GM23338 (cell line): ENCODE measurements at places on chromosomes 5 and 9. TPM values are rescaled to one million over a fixed set of nuclear protein-coding genes. Genes with fewer than 3 reads are reported as not detected.
A peak's percentile ranks its signal among the peaks of the same experiment; 100 is the strongest.

The ARHGEF37 gene
- polyA plus RNA-seq = 0.78 and 0.79 TPM in 2 replicates

The GALNT12 gene
- 14.0 and 14.6 TPM in 2 replicates for polyA plus RNA-seq

The GDNF gene
- 0.13 and 0.21 TPM in 2 replicates for polyA plus RNA-seq

The LPAR1 gene
- polyA plus RNA-seq = 0.66 and 1.0 TPM in 2 replicates

The CORO2A gene
- polyA plus RNA-seq = 12.9 TPM in 2 replicates

DNA sequence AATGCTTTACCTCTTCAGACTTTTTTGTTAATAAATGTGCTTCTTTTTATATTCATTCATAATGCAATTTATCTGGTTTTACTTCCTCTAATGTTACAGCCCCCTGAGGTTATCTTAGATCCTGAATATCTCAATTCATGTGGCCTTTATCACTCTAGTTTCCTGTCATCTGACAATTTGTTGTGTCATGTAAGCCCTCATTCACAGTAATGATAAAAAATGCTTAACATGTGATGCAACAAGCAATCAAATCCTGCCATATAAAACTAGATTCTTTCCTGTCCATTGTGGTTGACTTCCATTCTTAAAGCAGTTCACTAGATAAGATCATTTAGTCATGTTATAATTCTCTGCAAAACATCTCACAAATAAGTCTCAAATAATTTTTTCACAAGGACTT, 991.2 kb upstream of the ACO1 start:
- H3K27ac ChIP-seq = no peak overlapping the region
- no peaks in the 10 kb centered on the region for H3K27me3 ChIP-seq

DNA sequence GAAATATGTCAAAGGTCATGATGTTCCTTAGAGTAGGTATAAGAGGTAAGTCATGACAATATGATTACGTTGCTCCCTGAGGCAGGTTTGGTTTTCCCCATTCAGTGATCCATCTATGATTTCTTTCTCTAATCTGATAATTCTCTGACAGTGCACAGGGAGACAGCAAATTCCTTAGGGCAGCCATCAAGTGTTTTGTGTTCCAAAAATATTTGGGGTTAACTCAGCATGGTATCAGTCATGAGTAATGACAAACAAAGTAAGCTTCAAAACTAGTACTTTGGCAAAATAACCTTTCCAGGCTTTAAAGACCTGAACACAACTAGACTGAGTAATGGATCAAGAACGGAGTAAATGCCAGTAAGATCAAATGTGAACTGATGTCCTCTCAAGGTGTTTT, 55.3 kb upstream of the SPATA31E1 start:
- no peak overlapping the region for H3K27ac ChIP-seq
- no peaks in the 10 kb centered on the region for H3K27me3 ChIP-seq
- H3K4me3 ChIP-seq = no peak overlapping the region
- no peaks in the 10 kb centered on the region for H3K36me3 ChIP-seq
- no peaks in the 10 kb centered on the region for H3K4me1 ChIP-seq
- DNase-seq = no peak

- no peaks in the 10 kb centered on the region for H3K4me1 ChIP-seq
- H3K4me3 ChIP-seq = no peak overlapping the region
- DNase-seq = no peak
- no peak overlapping the region for H3K27ac ChIP-seq
- no peaks in the 10 kb centered on the region for H3K36me3 ChIP-seq
Observed at GRCh38 chr5:10009802-10010201, 239.9 kb downstream of the ATPSCKMT start.

- peak; percentile 36 for DNase-seq
- no peak overlapping the region for H3K27ac ChIP-seq
- H3K4me3 ChIP-seq = no peak overlapping the region
Observed at GRCh38 chr9:71630377-71630995, 137.8 kb downstream of the CEMIP2 start.

GRCh38 chr5:130462516-130462915, 558.3 kb downstream of the CHSY3 start:
- H3K27me3 ChIP-seq = no peaks in the 10 kb centered on the region
- H3K4me1 ChIP-seq = no peaks in the 10 kb centered on the region
- H3K4me3 ChIP-seq = no peak overlapping the region
- H3K27ac ChIP-seq = no peak overlapping the region
- no peaks in the 10 kb centered on the region for H3K36me3 ChIP-seq
- DNase-seq = no peak

DNA sequence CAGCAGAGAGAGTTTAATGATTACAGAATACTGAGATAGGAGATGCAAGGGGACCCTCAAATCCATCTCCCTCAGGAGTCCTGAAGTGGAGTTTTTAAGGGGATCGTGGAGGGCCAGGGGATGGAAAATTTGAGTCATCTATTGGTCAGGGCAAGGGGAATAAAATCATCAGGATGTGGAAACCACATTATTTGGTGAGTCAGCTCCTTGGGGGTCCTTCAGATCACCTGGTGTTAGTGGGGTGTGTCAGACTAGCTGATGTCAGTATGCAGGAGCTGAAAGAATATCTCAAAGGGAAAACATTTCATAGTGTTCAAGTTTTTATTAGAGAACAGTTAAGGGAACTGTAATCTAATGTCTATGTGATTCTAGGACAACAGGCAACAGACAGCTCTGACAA, 183.0 kb upstream of the FTMT start:
- H3K4me3 ChIP-seq = no peak overlapping the region
- no peak for DNase-seq
- H3K4me1 ChIP-seq = no peaks in the 10 kb centered on the region
- H3K27me3 ChIP-seq = no peaks in the 10 kb centered on the region
- no peaks in the 10 kb centered on the region for H3K36me3 ChIP-seq

GRCh38 chr5:133108481-133108921, 56.7 kb downstream of the HSPA4 start:
- peaks cover 17% of the 10 kb centered on the region; the same call in 1 of the 2 replicates for H3K36me3 ChIP-seq
- no peaks in the 10 kb centered on the region for H3K4me1 ChIP-seq
- no peak for DNase-seq
- H3K27ac ChIP-seq = no peak overlapping the region
- H3K27me3 ChIP-seq = no peaks in the 10 kb centered on the region

DNA sequence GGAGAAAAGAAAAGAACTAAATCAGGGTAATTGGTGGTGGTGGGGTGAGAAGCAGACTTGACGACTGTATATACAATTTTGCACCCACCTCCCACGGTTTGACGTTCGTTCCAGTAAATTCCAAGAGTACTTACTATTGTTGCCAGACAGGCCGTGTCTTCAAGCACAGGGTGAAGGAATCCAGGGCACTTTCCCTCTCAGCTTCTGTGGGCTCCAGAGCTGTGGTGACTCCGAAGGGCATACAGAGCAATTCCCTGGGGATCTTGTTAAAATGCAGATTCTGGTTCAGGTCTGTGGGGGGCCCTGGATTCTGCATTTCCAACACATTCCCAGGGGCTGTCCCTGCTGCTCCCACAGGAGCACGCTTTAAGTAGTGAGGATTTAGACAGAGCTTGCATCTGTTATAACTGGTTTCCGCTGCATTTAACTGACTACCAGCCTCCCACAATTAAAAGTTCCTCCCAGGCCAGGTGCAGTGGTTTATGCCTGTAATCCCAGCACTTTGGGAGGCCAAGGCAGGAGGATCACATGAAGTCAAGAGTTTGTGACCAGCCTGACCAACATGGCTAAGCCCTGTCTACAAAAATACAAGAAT, 49.3 kb upstream of the FANCC start:
- no peak overlapping the region for H3K27ac ChIP-seq
- peak; percentile 52 for DNase-seq
- H3K4me3 ChIP-seq = no peak overlapping the region
- H3K27me3 ChIP-seq = no peaks in the 10 kb centered on the region

DNA sequence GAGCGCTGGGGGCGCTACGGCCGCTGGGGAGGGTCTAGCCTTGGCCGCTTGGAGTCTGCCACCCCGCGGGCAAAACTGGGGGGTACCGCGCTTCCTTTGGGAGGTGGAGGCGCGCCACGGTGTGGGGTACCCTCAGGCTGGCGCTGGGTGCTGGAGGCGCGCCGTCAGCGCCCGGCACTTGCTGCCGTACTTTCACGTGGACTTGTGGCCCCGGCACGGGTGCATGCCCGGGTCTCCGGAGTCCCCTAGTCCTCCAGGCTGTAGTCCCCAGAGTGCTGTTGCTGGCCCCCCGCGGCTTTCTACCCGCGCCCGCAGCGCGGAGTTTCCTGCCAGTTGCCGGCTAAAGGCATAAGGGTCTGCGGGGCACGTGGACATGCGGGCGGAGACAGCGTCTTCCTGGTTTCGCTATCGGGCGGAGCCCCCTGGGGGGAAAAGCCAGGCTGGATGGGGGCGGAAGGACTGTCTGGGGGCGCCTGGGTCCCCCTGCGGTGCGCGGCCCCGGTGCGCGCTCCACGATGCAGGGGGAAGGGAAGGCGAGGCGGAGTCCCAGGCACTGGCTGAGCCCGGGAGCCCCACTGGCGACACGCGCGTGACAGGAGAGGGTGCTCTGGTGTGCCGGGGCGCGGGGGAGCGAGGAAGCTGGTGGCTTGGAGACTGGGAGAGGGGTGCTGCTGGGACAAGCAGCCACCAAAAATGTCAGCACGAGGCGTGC, 666 bp downstream of the PPARGC1B start:
- no peak overlapping the region for H3K27ac ChIP-seq
- peaks cover 26% of the 10 kb centered on the region for H3K27me3 ChIP-seq
- H3K36me3 ChIP-seq = no peaks in the 10 kb centered on the region
- peak overlapping the region; percentile 95 for H3K4me3 ChIP-seq
- DNase-seq = peak; percentile 75

DNA sequence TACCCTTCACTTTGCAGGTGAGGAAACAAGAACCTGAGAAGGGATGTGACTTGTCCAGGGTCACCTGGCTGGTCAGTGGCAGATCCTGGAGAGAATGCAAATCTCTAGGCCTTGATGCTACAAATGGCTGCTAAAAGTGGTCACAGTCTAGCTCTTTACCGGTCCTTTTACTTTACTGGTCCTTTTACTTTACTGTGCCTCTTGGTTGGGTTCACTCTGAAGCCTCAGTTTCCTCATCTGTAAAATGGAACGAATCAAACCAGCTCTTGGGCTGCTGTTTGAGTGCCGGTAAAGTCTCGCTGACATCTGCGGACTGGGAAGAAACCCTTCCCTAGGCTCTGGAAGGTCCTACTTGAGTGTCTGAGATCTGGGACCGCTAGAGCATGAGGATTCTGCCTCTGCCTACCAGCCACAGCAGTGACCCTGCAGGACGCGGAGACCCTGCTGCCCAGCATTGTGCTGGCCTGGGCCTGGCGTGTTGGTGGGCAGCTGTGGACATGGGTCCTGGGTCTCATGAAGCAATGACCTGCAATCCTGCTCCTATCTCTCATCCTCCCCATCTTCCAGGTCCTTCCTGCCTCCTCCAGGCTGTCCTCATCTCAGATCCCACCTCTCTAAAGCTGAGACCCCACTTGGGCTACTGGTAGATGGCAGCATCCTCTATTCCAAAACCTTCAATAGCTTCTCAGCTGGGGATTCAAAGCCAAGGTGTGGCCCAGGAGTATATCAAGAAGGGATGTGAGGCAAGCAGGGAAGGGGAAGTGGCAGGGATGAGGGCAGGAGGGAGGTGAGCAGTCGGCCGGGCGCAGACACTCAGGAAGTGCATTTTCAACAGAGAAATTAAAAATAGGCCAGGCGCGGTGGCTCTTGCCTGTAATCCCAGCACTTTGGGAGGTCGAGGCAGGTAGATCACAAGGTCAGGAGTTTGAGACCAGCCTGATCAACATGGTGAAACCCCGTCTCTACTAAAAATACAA, 13.3 kb downstream of the CORO2A start:
- H3K27ac ChIP-seq = no peak overlapping the region
- H3K4me1 ChIP-seq = peaks cover 16% of the 10 kb centered on the region; the same call in 1 of the 2 replicates
- H3K36me3 ChIP-seq = no peaks in the 10 kb centered on the region; the same call in 1 of the 2 replicates
- no peak for DNase-seq

DNA sequence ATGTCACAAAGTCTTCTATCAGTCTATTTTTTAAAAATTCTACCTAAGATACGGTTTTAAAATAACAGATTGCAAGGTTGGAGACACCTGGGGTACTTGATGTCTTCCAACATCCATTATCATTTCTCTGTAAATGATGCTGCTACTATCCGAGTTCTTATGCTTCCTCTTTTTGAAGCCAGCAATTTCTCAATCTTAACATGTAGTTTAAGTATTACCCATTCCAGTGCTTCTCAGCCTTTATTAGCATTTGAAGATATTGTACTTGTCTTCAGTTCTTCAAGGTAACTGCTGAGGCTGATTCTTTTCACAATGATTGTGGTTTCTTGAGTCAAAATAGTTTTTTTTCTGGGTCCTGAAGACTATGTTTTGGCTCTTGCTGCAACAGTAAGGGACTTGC, 96.4 kb upstream of the SELENOP start:
- DNase-seq = no peak
- H3K27ac ChIP-seq = no peak overlapping the region
- no peaks in the 10 kb centered on the region for H3K4me1 ChIP-seq
- peak overlapping the region; percentile 52 for H3K4me3 ChIP-seq
- H3K36me3 ChIP-seq = no peaks in the 10 kb centered on the region
- H3K27me3 ChIP-seq = peaks cover 44% of the 10 kb centered on the region

- no peaks in the 10 kb centered on the region for H3K36me3 ChIP-seq
- no peak overlapping the region for H3K4me3 ChIP-seq
- no peak for DNase-seq
- H3K27ac ChIP-seq = no peak overlapping the region
- no peaks in the 10 kb centered on the region for H3K4me1 ChIP-seq
Observed at GRCh38 chr5:57805732-57806131, 323.1 kb upstream of the ACTBL2 start.

DNA sequence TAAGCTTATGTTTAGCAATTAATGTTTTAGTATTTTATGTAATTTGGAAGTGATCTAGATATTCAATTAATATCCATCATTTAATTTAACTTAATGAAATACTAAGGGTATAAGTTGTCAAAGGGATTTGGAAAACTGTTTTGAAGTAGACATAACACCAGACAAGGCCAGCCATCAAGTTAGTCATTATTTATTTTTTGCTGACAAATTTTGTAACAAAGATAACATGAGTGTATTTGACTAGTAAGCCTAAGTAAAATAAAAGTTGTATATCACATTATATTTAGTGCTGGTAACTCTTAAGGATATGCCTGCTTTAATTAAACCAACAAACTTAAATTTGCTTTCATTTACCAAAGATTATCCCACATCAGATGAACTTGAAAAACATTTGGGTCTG, 125.9 kb upstream of the TNFAIP8 start:
- no peak for DNase-seq
- no peak overlapping the region for H3K4me3 ChIP-seq
- H3K4me1 ChIP-seq = no peaks in the 10 kb centered on the region
- peaks cover 5% of the 10 kb centered on the region; the same call in 1 of the 2 replicates for H3K36me3 ChIP-seq
- no peak overlapping the region for H3K27ac ChIP-seq

- no peak overlapping the region for H3K27ac ChIP-seq
- H3K27me3 ChIP-seq = no peaks in the 10 kb centered on the region
- no peaks in the 10 kb centered on the region for H3K36me3 ChIP-seq
- H3K4me1 ChIP-seq = peaks cover 16% of the 10 kb centered on the region
- H3K4me3 ChIP-seq = no peak overlapping the region
Observed at GRCh38 chr9:114228016-114228808, 72.9 kb downstream of the COL27A1 start.
